ENCODE measurements at places on chromosomes 5 and 9.

DNA sequence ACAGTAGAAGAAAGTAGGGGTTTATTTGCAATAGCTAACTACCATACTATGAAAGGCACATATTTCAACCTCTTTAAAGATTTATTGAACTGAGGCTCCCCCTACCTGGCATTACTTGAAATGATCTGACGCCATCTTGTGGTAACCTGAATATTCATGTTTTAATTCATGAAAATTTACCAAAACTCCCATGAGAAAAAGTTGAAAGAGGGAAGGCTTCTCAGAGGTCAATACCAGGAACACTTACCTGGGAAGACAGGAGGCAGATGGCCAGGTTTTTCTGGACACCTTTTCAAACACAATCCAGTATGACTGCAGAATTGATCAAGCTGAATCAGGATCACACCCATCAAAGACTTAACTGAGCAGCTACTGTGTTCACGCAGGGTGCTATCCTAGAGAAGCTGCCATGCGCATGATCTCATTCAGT is 9.4 kb downstream of the PRELID2 start:
- DNase-seq: peak; percentile 60

- DNase-seq: no peak
Measured at GRCh38 chr5:167051402-167051768, 1240.1 kb upstream of the WWC1 start.

GRCh38 chr5:148625250-148625649 is 29.1 kb downstream of the HTR4 start:
- DNase-seq: no peak

GRCh38 chr9:23829580-23830475 is 3.8 kb upstream of the ELAVL2 start:
- DNase-seq: no peak

GRCh38 chr9:88085476-88085875 is 52.8 kb downstream of the SPATA31C2 start:
- no peak for DNase-seq

DNA sequence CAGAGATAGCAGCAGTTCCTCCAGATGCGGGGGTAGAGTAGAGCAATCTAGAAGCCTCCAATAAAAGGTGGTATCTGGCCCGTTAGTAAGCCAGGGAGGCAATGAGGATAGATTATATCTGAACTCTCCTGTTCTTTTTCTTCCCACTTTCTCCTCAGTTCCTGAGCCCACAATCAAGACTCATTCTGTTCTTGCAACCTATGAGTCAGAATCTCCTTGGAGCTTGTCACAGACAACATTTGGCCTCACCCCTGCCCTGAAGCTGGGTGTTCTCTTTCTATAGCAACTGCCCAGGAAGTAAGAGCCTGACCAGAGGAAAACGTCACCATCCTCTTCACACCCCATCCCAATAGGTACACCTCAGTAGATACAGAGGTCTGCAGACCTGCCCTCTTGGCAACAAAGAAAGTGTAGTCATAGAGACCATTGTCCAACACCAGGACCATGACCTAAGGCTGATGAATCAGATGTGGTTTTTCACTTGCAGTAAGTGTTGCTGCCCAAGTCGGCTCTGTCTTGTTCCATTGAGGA is 76.3 kb upstream of the PCA3 start:
- peak; percentile 83 for DNase-seq

DNA sequence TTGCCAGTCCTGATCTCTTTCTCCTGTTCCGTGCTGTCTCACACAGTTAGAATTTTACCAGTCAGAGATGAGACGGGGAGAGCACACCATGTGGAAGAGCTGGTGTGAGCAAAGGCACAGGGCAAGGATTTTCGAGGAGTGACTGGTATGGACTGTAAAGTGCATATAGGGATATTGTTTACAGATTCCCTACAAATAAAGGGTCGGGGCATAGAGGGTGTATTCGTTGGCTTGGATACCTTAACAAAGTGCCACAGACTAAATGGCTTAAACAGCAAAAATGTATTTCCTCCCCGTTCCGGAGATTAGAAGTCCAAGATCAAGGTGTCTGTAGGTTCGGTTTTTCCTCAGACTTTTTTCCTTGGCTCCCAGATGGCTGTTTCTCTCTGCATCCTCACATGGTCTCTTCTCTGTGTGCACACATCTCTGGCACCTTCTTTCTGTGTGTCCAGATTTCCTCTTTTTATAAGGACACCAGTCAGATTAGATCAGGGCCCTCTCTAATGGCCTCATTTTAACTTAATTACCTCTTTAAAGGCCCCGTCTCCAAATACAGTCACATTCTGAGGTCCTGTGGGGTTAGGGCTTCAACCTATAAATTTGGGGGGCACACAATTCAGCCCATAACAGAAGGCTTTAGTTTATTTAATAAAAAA is 23.4 kb downstream of the CYFIP2 start:
- no peak for DNase-seq

- DNase-seq: no peak
Measured at GRCh38 chr5:142872795-142873194, 102.6 kb downstream of the ARHGAP26 start.

- DNase-seq: no peak
Measured at GRCh38 chr9:33125871-33126823, 41.0 kb downstream of the B4GALT1 start.

GRCh38 chr5:174777111-174777510 is 52.7 kb downstream of the MSX2 start:
- DNase-seq: no peak

DNA sequence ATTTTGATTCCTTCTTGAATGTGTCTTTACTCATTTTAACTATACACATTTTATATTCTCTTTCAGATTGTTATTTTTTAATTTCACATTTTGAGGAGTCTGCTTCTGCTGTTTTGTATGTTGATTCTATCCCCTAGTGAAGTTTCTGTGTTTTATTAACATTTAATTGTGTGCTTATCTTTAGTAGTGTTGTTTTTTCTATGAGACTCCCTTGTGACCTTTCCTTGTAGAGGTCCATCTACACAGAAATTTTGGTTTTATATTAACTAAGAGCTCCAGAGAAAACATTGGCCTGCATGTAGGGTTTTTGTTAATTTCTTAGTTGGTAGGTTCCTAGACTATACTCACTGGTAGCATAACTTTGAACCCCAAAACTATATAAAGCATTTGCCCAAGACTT is 35.4 kb upstream of the IL13 start:
- no peak for DNase-seq

DNA sequence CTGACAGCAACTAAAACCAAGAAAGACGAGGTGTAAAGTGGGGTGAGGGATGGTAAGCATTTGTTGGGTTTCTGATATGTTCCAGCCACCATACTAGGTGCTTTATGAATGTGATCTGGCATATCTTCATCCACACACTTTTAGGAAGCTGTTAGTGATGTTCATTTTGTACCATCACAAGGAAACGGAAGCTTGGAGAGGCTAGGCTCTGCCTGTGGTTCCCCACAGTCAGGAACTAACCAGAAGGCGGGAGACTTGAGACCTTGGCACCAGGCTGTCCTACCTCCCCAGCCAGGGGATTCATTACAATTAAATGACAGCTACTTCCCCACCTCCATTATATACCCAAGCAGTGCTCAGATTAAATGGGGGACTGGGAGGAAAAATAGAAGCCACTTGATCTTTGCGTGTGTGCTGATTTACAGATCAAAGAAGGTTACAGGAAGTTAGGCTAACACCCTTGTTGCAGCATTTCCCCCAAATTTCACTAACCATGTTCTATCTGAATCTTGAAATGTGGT is 43.0 kb downstream of the SFXN1 start:
- DNase-seq: no peak

- no peak for DNase-seq
Measured at GRCh38 chr5:148085977-148086705, 22.4 kb downstream of the SPINK5 start.

GRCh38 chr5:134047687-134048056 is 42.9 kb upstream of the VDAC1 start:
- DNase-seq: no peak

DNA sequence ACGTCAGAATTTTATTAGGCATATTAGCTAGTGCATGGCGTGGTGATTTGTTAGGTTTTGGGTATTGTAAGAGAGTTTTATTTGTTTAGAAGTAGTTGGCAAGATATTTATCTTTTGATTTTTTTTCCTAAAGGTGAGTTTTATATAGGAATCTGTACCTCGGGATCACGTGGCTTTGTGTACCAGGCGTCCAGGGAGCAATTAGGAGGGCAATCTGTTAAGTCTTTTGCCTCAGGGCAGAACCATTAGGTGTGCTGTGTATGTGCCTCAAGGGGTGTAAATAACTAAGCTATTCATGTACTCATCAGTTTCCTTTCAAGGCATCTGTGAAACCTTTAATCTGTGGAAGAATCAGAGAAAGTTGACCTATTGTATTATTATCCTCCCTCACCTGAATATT is 39.4 kb downstream of the ZSWIM6 start:
- DNase-seq: no peak

DNA sequence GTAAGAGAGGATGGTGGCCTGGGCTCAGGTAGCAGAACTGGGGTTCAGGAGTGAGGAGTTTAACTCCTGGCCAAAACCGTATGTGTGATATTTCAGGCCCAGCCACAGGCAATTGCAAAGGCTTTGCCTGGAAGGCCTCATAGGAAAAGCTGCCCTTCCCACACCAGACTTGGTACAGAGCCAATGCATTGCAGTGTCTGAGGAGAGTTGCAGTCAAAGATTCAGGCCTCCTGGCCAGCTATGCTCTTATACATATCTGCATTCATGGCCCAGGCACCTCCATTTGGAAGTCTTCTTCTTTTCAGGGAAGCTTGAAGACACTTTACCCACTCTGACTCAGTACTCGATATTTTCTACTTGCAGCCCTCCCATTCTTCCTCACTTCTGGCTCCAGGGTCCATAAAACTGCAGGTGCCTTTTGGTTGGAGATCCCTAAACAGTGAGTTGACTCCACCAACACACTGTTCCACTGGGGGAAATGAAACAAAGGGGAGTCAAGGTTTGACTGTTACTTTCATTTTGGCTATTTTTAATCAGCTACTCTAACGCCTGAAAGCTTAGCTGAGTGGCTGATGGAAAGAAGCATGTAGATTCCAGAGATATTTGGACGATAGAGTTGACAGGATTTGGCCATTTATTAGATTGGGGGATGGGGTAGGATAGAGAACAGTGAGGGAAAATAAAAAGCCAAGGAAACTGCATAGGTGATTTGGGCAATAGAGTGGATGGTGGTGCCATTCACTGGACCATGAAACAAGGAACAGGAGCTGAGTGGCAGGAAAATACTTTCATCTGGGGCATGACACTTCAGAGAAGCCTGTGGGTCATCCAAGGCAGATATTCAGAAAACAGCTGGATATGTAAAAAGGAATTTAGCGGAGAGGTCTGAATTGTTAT is 30.6 kb upstream of the IL33 start:
- peak; percentile 9 for DNase-seq

DNA sequence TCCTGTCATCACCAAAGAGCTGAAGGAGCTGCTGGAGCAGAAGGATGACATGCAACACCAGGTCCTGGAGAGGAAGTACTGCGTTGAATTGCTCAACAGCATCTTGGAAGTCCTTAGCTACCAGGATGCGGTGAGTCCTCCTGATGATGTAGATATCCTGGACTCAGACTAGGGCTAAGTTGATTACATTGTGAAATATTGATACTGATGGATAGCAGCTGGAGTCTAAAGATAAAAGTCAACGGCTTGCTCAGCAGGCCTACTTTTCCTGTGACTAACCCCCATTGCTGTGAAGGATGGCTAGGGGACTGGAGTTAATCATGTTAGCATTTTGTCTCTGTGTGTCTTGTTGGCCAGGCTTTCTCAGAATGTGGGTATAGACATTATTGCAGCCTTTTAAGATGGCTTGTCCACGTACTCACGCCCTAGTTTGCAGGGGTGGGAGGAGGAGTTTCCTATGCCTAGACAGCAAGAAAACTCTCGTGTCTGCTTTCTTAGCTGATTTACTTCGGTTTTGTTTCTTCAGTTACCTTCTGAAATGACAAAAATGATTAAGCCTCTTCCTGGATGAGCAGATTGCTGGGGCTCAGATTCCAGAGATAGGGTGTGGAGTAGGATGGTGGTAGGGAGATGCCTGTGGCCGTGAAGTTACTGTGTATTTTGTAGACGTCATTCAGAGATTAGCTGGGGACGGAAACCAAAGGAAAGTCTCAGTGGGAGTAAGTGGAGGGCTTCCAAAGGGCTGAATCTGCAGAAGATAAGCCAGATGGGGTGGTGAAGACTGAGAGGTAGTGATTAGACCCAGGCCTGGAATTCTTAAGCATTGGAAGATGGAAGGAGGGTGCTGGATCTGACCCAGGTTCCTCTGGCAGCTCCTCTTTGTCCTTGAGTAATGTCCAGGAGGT is 166.3 kb downstream of the DOCK2 start:
- peak; percentile 86 for DNase-seq

DNA sequence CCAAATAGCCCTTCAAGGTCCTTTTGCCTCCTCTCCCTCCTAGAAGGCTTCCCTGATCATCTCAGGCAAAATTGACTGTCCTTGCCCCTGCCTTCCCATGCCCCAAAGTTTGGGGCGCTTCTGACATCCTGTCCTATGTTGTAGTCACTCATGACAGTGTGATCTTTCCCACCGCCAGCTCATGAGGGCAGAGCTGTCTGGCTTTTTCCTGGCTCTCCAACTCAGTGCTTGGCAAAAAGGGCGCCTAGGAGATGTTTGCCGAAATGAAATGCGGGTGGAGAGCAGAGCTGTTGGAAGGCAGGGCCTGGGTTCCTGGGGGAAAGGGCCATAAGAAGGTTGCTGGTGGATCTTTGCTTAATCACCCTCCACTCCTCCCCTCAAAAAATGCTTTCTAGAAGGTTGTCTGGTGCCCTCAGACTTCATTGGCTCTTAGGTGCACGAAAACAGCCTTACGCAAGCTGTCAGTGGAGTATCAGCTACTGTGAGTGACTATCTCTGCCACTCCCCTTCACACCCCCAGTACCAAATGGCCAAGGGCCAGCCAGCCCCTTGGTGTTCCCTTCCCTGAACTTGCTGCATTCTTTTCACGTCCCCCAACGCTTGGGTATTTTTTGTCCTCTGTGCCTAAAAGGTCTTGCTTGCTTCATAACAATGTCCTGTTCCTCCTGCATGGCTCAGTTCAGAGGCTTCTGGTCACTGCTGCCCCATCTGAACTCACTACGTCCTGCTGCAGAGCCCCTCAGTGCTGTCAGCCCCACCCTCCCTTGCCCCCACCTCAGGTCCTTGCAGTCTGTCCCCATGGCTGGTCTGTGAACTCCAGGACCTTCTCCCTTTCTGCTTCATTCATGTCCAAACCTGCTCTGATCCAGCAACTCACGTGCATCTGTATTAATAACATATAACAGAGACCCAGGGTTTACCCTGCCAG is 2.6 kb upstream of the SLC25A51 start:
- no peak for DNase-seq

DNA sequence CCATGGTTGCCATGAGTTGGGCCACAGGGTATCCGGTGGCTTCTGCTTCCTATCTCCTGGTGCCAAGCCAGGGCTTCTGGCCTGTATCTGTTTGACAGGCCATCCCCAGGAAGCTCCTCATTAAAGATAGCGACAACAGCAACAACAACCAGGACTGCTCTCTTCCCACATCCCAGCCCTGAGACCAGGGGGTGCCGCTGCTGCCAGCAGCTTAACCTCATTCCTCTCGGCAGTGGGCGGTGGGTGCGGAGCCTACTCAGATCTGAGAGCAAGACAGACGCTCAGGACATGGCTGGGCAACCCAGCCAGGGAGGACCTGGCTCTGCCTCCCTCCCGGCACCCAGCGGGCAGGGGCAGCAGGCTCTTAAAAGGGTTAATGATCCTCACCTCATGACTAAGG is 98.3 kb downstream of the PSD2 start:
- no peak for DNase-seq

- no peak for DNase-seq
Measured at GRCh38 chr9:99040251-99040900, 64.5 kb upstream of the TGFBR1 start.

Data from fibroblast of the conjunctiva (primary cell).